HCT116 (cell line): ENCODE measurements at places on chromosomes 1 and 21. TPM values are rescaled to one million over a fixed set of nuclear protein-coding genes. Genes with fewer than 3 reads are reported as not detected.

Gene DFFA
- 67.7 TPM for total RNA-seq

Gene MORC3
- 19.8 TPM for total RNA-seq

Gene CACNA1S
- total RNA-seq = not detected

Gene RPTN
- total RNA-seq = not detected

Gene LCE2A
- total RNA-seq = not detected

Gene LYPD8
- not detected for total RNA-seq
